B cell (primary cell): ENCODE measurements at places on chromosomes 1 and 21. TPM values are rescaled to one million over a fixed set of nuclear protein-coding genes. Genes with fewer than 3 reads are reported as not detected.

The TMPRSS15 gene
- not detected in 2 replicates for total RNA-seq

- H3K27ac ChIP-seq = no peak overlapping the region
- H3K4me3 ChIP-seq = no peak overlapping the region
- peaks cover 4% of the 10 kb centered on the region for H3K4me1 ChIP-seq
- no peak for DNase-seq
Observed at GRCh38 chr1:156821801-156822200, 5.2 kb upstream of the SH2D2A start.

The C2CD2 gene
- 10.4 and 11.9 TPM in 2 replicates for total RNA-seq

The KRTAP7-1 gene
- total RNA-seq = not detected in 2 replicates

GRCh38 chr1:96792220-96792619 lies 70.6 kb downstream of the PTBP2 start:
- no peaks in the 10 kb centered on the region for H3K4me1 ChIP-seq
- no peak for DNase-seq
- no peak overlapping the region for H3K4me3 ChIP-seq
- no peak overlapping the region for H3K27ac ChIP-seq
- H3K36me3 ChIP-seq = peaks cover 6% of the 10 kb centered on the region

DNA sequence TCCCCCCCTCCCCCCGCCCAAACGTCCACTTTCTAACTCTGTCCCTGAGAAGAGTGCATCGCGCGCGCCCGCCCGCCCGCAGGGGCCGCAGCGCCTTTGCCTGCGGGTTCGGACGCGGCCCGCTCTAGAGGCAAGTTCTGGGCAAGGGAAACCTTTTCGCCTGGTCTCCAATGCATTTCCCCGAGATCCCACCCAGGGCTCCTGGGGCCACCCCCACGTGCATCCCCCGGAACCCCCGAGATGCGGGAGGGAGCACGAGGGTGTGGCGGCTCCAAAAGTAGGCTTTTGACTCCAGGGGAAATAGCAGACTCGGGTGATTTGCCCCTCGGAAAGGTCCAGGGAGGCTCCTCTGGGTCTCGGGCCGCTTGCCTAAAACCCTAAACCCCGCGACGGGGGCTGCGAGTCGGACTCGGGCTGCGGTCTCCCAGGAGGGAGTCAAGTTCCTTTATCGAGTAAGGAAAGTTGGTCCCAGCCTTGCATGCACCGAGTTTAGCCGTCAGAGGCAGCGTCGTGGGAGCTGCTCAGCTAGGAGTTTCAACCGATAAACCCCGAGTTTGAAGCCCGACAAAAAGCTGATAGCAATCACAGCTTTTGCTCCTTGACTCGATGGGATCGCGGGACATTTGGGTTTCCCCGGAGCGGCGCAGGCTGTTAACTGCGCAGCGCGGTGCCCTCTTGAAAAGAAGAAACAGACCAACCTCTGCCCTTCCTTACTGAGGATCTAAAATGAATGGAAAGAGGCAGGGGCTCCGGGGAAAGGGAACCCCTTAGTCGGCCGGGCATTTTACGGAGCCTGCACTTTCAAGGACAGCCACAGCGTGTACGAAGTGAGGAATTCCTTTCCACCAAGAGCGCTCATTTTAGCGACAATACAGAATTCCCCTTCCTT lies 158.1 kb downstream of the RUNX1 start:
- H3K36me3 ChIP-seq = no peaks in the 10 kb centered on the region
- H3K4me1 ChIP-seq = peaks cover 43% of the 10 kb centered on the region
- DNase-seq = peak; percentile 55
- no peaks in the 10 kb centered on the region for H3K27me3 ChIP-seq

The ADARB1 gene
- total RNA-seq = 17.1 and 23.2 TPM in 2 replicates
